ENCODE measurements at places on chromosomes 11 and 22.

GRCh38 chr11:8867035-8867434 is 44.0 kb upstream of the AKIP1 start:
- DNase-seq: no peak

DNA sequence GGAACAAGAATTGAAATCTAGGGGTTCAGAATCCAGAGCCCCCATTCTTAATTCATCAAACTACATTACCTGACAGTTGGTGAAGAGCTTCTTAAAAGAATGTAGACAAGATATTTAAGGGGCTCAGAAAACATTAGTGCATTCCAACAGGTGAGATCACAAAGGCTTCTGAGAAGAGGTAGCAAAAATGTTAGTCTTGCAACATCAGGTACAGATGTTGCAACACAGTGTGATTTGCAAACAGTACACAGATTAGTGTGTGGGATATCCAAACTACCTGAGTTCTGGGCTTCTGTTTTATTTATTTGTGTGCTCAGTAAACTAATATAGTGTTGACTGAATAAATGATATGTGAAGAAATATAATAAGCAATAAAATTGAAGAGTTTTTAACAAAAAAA is 11.8 kb downstream of the CASP4 start:
- DNase-seq: no peak

DNA sequence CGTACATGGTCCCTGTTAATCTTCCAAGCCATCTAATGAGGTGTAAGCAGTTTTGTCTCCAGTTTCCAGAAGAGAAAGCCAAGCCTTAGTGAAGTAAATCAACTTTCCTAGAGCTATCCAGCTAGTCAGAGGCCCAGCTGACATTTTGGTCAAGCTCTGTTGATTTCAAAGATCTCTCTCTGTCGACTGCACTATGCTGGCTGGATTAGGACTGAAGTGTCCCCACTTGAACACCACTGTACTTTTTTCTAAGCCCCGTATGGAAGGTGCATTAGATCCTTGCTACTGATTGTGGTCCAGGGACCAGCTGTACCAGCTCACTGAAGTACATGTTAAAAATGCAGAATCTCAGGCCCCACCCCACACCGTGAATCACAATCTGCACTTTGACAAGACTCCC is 176.5 kb upstream of the NAV2 start:
- no peak for DNase-seq

- no peak for DNase-seq
Measured at GRCh38 chr11:102307727-102308038, 9.6 kb upstream of the BIRC3 start.

GRCh38 chr11:81237139-81237538 is 1496.5 kb downstream of the FAM181B start:
- DNase-seq: peak; percentile 65

GRCh38 chr11:68037411-68038225 is 1.2 kb upstream of the TCIRG1 start:
- DNase-seq: no peak

DNA sequence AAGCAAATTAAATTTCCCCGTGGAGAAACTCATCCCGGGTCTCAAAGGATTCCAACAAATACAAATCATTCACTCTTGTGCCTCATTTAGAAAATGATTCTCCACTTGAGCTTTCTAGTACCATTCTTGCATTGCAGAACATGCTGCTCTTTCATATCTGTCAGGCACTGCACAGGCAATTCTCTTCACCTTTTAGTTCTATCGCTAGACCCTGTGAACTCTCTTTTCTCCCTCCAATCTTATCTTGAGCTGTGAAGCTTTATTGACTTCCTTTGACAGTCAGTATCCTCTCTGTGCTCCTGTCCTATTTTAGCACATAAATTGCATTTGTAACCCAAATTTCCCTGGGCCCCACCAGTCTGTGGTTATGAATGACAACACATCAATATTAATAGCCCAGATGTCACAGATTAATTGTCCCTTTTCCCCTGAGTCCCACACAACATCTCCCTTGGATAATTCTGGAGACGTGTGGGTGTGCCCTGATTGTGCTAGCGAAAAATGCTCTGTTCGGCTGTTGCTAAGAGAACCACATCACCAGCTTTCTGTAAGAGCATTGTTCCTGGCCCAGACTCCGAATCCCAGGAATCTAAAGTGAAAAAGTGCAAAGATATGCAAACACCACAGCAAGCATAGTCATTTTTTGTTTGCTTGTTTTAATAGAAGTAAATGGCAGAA is 22.4 kb upstream of the SC5D start:
- no peak for DNase-seq

- peak; percentile 54 for DNase-seq
Measured at GRCh38 chr11:65225279-65226102, 36.3 kb upstream of the POLA2 start.

- no peak for DNase-seq
Measured at GRCh38 chr11:63783925-63784592, 15.5 kb upstream of the ZFTA start.

GRCh38 chr22:29948385-29948769 is 65.4 kb downstream of the MTMR3 start:
- DNase-seq: no peak

- peak; percentile 16 for DNase-seq
Measured at GRCh38 chr22:44968736-44969135, 41.1 kb downstream of the PHF21B start.

Measured in NAMALWA (cell line).